Activated naive CD4-positive, alpha-beta T cell treated with anti-CD3 and anti-CD28 coated beads, Interleukin-2, amount 50 U/mL, for 72 hours (primary cell): ENCODE measurements at places on chromosomes 13 and 19. TPM values are rescaled to one million over a fixed set of nuclear protein-coding genes. Genes with fewer than 3 reads are reported as not detected.

Gene STOML3
- not detected for total RNA-seq

Gene TMPRSS9
- not detected for total RNA-seq

Gene ZNF547
- 2.7 TPM for total RNA-seq

Gene CAB39L
- total RNA-seq: 14.5 TPM

Gene ZNF805
- total RNA-seq: 8.9 TPM

Gene PPM1N
- 7.4 TPM for total RNA-seq

Gene MCEMP1
- total RNA-seq: not detected

GRCh38 chr13:95275322-95276036, 25.8 kb downstream of the ABCC4 start:
- DNase-seq: no peak

DNA sequence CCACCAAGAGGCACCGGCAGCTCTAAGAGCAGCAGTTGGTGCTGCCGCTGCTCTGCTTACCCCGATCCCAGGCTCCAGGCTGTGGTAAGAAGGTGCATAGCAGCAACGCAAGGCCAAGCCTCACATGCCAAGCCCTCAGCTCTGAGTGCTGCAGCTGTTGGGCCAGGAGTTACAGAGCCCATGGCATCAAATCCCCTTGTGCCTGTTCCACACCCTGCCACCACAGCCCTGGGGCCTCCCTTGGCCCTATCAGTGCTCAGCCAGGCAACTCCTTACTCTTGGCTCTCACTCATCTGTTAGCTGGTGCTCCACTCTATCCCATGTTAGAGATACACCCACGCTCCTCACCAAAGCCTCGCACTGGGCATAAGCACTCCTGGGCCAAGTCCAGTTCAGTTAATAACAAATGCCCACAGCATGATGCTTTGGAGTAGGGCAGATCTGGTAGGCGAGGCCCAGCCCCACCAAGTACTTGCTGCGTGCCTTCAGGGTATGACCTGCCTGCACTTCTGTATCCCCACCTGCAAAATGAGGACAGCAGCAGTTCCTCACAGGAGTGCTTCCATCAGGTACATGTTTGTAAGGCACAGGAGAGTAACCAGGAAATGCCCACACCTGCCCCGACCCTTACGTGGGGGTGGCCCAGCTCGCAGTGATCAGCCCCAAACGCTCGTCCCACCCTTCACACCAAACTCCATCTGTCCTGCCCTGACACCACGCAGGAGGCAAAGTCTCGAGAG, 16.2 kb downstream of the AKAP8L start:
- DNase-seq: no peak

GRCh38 chr13:19052180-19052579, 129.4 kb downstream of the TUBA3C start:
- no peak for DNase-seq

- no peak for DNase-seq
These were observed 164.7 kb downstream of the MTUS2 start for GRCh38 chr13:28984825-28985224.

- peak; percentile 85 for DNase-seq
These were observed 1.0 kb downstream of the PRMT1 start for GRCh38 chr19:49677901-49678674.

DNA sequence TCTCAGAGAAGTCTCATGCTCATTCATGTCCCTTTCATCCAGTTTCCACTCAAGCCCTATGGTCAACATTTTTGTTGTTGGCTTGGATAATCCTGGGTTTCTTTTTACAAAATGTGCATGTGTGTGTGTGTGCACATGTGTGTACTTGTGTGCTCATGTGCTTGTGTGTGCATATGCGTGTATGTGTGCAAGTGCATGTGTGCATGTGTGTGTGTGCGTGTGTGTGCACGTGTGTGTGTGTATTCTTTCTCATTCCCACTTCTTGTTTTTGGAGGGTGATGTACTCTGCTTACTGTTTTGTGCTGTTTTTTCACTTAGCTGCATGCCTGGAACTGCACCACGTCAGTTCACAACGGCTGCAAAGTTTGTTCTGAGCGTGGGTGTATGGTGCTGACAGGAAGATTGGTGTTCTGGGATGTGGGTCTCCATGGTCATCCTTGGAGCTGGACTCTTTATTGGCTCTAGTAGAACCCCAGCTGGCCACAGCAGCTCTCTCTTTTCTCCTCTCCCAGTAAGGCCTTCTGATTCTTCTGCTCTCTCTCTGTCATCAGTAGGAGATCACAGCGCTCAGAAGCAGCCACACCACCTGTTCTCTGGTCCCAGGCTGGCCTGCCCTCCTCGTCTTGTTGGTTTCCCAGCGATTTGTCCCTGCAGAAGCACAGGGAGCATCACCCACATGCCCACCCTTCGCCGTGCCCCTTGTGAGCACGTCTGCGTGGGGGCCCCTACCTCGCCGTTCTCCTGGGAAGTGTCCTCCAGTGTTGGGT, 60.8 kb downstream of the SOX1 start:
- no peak for DNase-seq

DNA sequence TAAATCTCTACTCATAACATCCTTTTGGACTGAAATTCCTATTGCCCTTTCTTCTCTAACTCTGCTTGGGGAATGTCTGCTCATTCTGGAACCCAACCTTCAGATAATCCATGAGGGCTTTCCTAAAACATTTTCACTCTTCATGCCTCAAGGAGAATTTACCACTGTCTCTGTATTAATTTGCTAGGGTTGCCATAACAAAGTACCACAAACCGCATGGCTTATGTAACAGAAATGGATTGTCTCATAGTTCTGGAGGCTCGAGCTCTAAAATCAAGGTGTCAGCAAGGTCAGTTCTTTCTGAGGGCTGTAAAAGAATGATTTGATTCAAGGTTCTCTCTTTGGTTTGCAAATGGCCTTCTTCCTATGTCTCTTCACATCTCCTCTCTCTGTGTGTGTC, 209.7 kb downstream of the LACC1 start:
- DNase-seq: no peak

- no peak for DNase-seq
These were observed 62.1 kb downstream of the ARHGEF7 start for GRCh38 chr13:111177081-111177711.

DNA sequence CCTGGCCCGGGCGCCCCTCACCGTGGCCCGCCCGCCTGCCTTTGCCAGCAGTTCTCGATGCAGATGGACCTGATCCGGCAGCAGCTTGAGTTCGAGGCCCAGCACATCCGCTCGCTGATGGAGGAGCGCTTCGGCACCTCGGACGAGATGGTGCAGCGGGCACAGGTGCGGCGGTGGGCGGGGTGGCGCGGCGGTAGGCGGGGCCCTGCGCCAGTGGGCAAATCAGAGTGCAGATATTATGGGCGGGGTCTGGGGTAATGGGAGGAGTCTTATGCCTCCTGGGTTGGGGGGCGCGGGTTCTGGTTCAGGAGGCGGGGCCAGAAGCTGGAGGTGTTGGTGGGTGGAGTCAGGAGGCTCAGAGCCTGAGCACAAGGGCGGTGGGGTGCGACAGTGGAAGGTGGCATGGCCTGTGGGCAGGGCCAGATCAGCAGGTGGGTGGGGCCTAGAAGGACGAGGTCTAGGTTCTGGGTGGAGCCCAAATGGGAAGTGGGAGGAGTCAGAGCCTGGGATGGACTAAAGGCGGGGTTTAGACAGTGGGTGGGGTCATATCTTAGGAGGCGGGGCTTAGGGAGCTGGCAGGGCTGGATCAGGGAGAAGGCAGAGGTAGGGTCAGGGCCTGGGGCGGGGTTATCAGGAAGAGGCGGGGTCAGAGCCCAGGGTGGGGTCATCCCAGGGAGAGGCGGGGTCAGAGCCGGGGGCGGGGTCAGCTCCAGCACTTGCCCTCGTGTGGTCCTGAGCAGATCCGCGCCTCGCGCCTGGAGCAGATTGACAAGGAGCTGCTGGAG, 5.6 kb downstream of the APC2 start:
- no peak for DNase-seq

DNA sequence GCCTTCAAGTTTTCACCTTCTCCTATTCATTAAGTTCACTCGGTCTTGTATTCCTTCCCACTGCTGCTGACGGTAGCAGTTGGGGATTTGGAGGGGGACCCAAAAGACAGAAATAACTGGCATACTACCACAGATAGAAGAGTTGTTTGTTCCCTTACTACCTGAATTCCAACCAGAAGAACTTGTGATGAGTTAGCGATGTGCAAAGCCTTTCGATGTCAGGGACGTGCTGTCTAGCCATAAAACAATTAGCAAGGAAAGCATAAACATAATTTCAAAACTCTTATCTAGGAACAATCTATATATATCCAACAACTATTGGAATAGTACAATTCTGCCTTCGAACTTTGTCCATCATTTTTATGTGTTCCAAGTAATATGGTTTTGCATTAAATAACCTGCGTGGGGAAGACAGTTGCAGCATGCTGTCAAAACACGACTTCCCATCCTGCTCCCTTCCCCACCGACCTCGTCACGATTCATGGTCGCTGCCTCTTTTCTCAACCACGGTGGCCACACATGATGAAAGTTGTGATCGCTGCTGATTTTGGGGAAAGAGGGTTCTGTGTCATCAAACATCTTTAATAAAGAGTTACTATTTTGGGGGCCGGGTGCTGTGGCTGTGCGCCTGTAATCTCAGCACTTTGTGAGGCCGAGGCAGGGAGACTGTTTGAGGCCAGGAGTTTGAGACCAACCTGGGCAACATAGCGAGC, 3.8 kb upstream of the SLC7A9 start:
- DNase-seq: no peak

GRCh38 chr19:43078311-43078710, 4.2 kb downstream of the PSG2 start:
- no peak for DNase-seq

- no peak for DNase-seq
These were observed 10.8 kb downstream of the FFAR2 start for GRCh38 chr19:35458731-35459391.

DNA sequence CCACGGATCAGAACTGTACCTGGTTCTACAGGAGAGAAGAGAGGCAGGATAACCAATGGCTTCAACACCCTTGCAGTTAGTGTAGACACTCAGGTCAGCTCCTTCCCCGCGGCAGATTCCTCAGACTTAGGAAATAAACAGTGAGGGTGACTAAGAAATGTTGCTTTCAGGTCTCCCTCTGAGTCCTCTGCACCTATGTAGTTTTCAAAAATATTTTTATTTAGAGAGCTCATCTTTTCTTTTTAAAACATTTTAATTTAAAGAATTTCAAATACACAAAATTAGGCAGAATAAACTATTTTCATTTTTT, 195.2 kb downstream of the KLF12 start:
- DNase-seq: no peak

DNA sequence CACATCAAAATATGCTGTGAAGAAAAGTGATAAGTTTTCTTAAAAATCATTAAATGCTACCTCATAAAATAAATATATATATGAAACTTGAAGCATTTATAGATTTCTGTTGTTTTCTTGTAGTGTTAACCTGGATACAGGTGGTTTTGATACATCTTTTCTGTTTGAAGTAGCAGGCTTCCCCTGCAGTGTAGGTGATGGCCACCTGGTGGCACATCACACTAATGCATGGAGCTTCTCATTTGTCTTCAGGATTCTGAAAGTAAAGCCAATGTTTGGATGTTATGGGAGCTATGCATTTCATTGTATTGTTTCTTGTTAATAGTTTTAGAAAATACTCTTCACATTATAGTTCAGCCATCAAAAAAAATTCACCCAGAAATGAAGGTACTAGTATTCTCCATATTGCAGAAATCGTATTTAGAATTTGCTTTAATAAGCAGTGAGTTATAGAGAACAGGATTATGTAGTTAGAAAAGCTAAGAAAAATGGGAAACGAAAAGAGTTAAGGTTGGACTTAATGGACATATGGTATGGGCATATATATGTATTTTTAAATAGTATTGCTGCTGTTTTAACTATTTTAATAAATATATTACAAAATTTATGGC, 18.7 kb downstream of the GPR180 start:
- DNase-seq: no peak

DNA sequence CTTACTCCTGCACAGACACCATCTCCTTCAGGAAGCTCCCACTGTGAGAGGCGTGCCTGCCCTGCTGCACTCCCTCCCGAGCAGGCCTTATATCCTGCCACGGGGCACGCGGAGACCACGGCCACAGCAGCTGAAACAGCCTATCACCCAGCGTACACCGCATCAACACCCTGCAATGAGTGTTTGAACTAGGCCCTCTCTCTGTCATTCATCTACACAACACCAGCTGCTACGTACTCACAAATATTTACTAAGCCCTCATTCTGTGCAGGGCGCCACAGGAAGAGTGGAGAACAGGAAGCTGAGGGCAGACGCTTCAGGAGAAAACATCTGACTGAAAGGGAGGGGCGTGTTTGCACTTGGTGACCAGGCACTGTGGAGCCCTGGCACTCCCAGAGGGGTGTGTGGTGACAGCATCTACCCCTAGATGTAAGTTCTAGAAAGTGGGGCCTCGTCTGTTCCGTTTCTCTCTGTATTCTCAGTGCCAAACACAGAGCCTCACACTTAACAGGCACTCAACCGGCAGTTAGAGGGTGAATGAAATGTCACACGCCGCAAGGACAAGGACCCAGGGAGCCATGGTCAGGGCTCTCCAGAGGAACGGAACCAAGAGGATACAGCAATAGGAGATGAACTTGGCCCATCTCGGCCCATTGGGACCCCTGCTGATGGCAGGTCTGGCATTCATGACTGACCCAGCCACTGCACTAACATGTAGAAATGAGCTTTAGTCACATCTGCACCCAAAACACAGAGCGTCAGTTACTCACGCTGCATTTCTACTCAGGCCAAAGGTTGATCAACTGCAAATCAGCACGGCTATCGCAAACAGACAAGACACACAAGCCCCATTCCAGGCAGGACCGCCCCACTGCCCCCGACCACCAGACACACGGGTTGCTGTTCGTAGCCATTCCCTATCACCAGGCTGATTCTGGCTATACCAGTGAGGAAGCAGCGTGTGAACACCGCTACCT, 15.7 kb downstream of the RANBP3 start:
- peak; percentile 54 for DNase-seq

DNA sequence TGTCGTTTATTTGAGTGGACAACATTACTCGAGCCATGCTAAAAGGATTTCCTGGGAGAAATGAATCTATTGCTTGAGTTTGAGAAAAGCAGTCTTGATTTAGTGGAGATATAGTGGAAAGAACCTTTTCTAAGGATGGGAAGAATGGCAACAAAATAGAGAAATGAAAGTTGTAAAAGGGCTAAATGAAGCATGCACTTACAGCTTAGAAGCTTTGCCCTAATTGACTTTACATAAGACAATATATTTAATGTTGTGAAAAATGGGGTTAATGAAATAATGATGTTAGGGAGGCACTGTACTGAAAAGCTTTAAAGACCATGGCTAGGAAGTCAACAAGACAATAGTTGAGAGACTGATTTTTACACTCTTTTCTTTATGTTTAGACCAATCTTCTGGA, 35.4 kb downstream of the SLC10A2 start:
- no peak for DNase-seq
